ENCODE measurements at places on chromosomes 13 and 19.

DNA sequence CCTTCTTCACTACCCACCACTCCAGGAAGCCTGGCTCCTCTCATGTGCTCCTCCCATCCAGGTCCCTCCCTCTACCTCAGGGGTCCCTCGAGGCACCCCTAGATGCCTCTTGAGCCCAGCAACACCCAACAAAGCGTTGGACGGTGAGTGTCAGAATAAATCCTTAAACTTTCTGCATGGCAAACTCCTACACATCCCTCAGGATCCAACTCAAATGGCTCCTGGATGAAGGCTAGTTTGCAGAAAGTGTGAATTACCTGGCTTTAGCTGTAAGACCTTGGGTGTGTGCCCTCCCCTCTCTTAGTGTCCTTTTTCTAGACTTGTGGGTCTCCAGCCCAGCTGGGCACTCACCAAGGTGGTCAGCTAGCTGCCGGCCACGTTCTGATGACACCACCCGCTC, 5.4 kb downstream of the MPV17L2 start:
- no peak for DNase-seq

- no peak for DNase-seq
Observed at GRCh38 chr19:19595171-19595701, 23.3 kb downstream of the PBX4 start.

- DNase-seq, result peak; percentile 13
Observed at GRCh38 chr19:2888731-2889224, 11.9 kb upstream of the ZNF57 start.

DNA sequence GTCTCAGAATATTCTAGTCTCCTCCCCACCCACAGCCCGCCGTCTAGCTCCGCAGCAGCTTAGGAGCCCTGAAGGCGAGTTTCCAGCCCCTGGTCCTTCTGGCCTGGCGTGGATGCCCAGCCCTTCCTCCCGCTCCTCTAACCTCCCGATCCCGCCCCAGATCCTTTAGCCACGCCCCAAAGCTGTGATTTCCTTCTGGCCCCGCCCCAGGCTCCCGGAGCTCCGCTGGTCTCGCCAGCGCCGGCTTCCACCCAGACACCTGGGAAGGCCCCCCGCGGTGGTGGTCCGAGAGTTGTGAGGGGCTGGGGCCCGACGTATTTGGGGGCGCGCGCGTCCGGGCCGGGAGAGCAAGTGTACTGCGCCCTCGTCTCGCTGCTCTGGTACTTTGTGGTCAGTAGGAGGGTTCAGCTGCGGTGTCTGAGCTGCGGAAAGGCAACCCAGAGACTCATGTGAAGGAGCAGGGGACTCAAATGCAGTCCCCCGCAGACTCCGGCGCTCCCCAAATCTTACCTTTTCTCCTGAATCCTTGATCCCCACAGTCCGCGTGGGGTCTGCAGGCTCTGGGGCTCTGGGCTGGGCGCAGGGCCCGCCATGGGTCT, at the start of gene CGB7:
TSS of gene CGB7 (minus strand) at position 114 of the 599 bp plus-strand sequence. CDS start 2,374 bp downstream, outside the sequence.
- DNase-seq, result no peak

GRCh38 chr13:51125495-51126226, 14.6 kb upstream of the C13orf42 start:
- no peak for DNase-seq

- peak; percentile 30 for DNase-seq
Observed at GRCh38 chr19:46009530-46010510, 13.0 kb downstream of the PGLYRP1 start.

Data from stimulated activated CD8-positive, alpha-beta memory T cell treated with anti-CD3 and anti-CD28 coated beads, Interleukin-7, amount 100 ng/mL, for 1 hour (primary cell).